MV-4-11 (cell line): ENCODE measurements at places on chromosomes 2 and 18.

- no peak for DNase-seq
Observed at GRCh38 chr2:124533226-124533954, 508.3 kb downstream of the CNTNAP5 start.

GRCh38 chr2:153557714-153558113, 79.2 kb upstream of the RPRM start:
- no peak for DNase-seq

DNA sequence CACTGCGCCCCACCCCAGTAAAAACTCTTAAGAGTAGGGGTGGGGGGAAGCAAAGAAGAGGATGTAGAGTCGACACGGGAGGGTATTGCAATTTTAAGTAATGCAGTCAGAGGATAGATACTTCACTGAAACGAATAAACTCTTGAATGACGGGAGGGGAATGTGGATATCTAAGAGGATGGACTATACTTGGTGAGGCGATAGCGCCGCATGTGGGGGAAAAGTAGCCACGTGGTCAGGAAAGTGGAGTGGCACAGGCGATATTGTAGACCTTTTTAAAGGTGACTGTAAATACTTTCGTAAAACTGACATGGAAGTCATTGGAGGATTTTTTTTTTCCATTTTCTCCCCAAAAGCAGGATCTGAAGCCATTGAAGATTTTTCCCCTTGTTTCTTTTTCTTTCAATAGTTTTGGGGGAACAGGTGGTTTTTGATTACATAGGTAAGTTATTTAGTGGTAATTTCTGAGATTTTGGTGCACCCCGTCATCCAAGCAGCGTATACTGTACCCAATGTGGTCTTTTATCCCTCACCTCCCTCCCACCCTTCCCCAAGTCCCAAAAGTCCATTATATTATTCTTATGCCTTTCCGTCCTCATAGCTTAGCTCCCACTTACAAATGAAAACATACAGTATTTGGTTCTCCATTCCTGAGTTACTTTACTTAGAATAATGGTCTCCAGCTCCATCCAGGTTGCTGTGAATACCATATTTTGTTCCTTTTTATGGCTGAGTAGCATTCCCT, 13.8 kb downstream of the CLK1 start:
- DNase-seq, result no peak

GRCh38 chr2:158835431-158835830, 40.3 kb downstream of the DAPL1 start:
- peak; percentile 55 for DNase-seq

DNA sequence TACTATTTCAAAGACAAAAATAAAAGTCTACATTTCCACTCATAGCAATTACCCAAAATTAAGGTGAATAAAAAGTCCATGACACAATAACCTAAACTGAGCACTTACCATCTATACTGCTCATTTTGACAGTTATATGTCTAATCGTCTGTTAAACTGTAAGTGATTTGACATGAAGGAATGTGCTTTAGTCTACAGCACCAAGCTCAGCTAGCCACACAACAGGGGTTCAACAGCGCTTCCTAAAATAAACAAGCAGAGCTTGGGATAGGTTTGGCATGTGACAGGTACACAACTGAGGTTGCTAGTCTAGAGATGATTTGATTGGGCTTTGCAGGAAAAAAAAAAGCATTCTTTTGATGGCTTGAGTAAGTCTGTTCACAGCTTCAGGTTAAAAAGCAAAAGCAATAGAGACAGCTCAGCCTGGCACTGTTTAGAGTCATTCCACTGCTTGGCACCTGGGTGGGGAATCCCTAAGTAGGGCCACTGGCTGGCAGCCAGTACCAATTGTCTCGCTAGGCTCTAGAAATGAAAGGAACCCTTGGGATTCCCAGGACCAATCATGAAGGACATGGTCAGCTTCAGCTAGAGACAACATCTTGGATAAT, 78.6 kb downstream of the BARD1 start:
- DNase-seq, result no peak

DNA sequence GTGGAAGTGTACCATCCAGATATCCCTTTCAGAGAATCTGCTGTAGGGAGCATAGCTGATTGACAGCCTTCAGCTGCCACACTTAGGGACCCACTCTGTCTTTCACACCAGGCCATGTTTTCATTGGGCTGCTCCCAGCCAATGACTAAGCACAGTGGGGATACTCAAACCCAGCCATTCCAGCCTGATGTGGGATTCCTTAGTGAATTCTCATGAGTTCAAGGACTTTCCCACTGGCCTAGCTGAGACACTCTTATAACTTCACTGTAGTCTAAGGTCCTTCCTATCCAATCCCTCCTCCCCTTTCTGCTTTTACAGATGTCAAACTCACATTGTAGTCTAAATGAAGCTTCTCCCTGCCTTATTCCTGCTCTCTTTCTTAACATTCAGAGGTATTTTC, 201.2 kb downstream of the PIK3C3 start:
- no peak for DNase-seq

DNA sequence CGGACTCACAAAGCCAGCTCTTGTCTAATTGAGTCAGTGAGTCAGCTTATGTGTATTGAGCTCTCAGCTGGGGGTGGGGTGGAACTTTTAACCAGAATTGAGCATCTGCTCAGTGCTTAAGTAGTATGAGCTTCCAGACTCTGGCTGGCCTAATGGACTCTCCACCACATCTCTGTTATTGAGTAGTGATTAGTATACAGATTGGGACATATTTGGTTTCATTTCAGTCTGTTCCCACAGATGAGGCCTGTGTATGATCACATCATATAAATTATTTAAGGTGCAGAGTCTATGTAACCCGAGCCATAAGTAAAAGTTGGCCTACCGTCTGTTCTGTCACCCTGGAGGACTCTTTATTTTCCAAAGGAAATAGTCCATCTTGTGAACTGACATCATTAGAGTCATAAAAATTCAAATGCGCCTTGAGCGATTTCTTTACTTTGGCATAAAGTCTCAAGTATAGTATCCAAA, 152.1 kb downstream of the THSD7B start:
- no peak for DNase-seq

GRCh38 chr18:52046842-52047241, 293.2 kb upstream of the DCC start:
- DNase-seq, result no peak

DNA sequence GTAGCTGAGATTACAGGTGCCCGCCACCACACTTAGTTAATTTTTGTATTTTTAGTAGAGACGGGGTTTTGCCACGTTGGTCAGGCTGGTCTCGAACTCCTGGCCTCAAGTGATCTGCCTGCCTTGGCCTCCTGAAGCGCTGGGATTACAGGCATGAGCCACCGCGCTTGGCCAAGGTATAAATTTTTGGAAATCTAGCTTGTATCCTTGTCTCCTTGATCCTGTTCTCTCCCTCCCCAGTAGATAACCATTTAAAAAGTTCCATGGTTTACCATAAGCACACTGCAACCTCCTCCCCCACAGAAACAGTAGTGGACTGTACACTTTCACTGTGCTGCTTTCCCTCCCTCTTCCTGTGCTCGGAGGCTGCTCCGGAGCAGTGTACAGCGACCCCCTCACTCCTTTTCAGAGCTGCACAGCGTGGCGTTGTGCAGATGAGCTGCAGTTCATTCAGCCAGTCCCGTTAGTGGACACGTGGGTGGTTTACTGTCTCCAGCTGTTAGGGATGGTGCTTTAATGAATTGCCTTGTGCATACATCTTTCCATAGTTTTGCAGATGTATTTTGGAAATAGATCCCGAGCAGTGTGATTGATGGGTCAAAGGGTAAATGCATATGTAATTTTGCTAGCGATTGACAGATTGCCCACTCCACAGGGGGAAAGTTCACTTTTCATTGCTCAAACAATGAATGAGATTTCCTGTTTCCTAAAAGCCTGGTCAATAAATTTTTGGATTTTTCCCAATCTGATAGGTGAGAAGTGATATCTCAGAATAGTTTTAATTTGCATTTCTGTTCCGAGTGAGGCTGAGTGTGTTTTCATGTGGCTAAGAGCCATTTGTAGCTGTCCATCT, 14.8 kb downstream of the ASB1 start:
- DNase-seq, result no peak

- no peak for DNase-seq
Observed at GRCh38 chr2:118923371-118923770, 18.6 kb upstream of the MARCO start.

GRCh38 chr2:36486521-36487044, 111.4 kb downstream of the FEZ2 start:
- no peak for DNase-seq

DNA sequence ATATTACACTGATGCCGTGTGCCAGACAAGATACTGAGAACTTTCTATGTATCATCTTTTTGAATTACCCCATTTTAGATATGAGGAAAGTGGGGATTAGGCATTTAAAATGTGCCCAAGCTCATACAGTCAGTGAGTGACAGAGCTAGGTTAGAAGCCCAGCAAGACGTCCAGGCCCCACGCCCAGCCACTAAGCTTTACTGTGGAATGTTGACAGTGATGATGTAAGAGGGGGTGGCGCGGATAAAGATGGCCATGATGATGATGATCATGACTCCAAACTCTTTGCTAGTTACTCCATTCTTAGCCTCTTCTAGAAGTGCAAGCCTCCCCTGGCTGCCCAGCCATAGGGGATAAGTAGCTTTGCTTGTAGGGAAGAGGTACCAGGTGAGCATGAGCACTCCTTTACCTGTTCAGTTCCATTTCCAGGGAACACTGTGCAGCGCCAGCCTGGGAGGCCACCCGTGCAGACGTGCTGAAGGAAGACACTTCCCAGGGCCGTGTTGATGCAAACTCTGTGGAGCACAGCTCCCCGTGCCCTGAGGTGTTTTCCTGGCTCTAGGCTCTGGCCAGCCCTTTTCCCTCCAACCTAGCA, 65.5 kb downstream of the BCL2L11 start:
- DNase-seq, result no peak

DNA sequence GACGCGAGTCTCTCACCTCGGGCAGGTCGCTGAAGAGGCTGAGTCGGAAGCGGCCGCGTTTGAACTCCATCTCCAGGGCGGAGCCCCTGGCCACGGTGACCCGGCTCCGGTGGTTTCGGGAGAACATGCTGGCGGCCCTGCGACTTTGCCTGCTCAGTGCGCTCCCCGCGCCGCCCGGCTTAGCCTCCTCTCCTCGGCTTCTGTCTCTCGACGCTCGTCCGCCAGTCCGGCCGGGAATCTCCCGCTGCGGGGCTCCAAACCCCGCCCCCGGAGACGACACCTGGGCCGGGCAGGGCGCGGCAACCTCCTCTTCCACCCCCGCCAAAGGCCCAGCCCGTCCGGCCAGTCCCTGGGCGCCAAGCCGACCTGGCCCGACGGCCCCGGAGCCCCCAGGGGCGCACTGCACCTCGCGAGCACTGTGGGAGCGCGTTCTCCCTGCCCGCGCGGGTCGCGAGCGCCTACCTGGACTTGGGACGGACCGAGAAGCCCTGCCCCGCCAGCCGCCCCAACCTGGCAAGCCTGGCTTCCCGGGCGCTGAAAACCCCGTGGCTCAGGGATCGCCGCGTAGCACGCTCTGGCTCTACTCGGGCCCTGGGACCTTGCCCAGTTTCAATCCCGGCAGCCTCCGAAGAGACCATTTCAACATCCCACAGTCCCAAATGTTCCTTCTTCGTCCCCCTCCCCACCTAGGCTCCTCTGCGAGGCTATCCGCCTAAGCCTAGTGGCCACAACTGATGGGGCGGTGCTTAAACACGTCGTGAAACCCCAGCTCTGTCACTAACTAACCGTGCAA, at the start of gene RTKN:
TSS of gene RTKN (minus strand) at position 248 of the 793 bp plus-strand sequence. CDS start at position 127, 121 bp downstream.
- DNase-seq, result no peak

- no peak for DNase-seq
Observed at GRCh38 chr2:32250290-32250689, 14.4 kb downstream of the NLRC4 start.

- no peak for DNase-seq
Observed at GRCh38 chr2:38075507-38076151, at the start of gene CYP1B1. TSS of gene CYP1B1 (minus strand) at chr2:38076151. CDS start at chr2:38075388, 763 bp downstream.

DNA sequence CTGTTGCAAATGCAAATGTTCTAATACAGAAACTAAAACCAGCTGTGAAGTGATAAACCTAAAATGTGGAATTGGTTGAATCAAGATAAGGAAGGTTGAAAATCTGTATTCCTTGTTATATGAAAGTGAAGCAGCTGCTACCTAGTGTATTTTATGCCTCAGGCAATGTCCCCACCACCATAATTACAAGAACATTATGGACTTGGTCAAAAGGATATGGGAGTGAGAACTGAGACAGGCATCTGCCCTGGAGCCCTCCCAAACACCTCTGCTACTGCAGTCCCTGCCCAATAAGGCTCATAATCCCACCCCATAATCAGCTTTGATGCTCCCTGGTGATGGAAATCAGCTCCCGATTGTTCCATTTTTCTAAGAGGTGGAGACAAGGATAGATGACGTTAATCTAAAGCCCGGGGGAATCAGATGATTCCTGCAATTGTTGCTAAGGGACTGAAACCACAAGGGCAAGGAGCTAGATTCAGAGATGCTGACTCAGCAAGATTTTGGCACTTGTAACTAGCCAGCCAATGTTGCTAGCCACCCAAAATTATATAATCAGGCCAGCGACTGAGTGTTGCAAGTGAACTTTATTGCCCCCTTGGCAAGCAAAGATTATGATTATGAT, 69.5 kb downstream of the EVA1A start:
- no peak for DNase-seq

DNA sequence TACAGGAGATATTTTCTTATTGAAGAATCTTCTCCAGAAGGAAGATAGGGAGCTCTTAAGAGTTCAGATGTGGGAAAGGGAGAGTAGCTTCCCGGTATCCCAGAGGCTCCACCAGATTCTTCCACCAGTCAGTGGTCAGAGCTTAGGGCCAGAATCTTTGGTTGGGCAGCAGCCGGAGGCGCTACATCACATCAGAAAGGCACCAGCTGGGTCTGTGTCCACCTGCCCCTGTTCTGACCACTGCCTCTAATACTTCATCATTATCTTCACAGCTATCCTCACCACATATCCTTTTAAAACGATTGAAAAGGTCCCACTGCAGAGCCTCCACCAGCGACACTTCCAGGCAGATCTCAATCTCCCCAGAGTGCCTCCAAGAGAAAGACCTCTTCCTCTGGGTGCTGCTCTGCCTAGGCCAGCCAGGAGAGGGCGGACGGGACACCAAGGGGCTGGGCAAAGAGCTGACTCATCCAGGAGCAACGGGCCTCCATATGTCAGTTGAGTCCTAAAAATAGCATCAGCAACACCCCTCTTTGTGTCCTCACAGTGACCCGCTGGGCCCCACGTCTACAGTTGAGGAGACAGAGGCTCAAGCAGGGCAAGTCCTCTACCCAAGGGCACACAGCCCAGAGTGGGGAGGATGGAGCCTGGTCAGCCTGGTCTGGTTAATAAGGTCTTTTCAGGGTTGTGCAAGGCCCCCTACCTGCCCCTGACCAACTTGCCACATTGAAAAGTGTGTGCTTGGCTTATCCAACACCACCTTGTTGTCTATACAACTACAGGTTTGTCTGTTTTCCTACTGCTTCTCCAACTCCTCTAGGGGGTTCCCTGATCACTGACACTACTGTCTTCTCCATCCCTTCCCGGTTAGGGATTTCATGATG, 81.2 kb downstream of the ADD2 start:
- DNase-seq, result peak; percentile 96

- DNase-seq, result peak; percentile 98
Observed at GRCh38 chr2:134917888-134918525, 615 bp upstream of the CCNT2 start.

GRCh38 chr2:39537150-39537549, 100.1 kb upstream of the MAP4K3 start:
- DNase-seq, result no peak

GRCh38 chr2:4782647-4783046, 909.5 kb upstream of the SOX11 start:
- DNase-seq, result no peak

GRCh38 chr18:49733896-49734585, 79.3 kb downstream of the ACAA2 start:
- DNase-seq, result peak; percentile 93
